Breast epithelium (tissue), 4 donors: ENCODE measurements at places on chromosomes 6 and 20. TPM values are rescaled to one million over a fixed set of nuclear protein-coding genes. Genes with fewer than 3 reads are reported as not detected.

- H3K27me3 ChIP-seq: no peaks in the 10 kb centered on the region
- H3K4me3 ChIP-seq: no peak overlapping the region
- no peaks in the 10 kb centered on the region for H3K4me1 ChIP-seq
- no peak overlapping the region for H3K27ac ChIP-seq
- no peak for DNase-seq
These were observed 81.4 kb downstream of the LAMA2 start for GRCh38 chr6:128964233-128964755.

GRCh38 chr6:163637524-163637923 is 223.0 kb downstream of the QKI start:
- H3K36me3 ChIP-seq: no peaks in the 10 kb centered on the region
- no peaks in the 10 kb centered on the region for H3K4me1 ChIP-seq
- no peak for DNase-seq

DNA sequence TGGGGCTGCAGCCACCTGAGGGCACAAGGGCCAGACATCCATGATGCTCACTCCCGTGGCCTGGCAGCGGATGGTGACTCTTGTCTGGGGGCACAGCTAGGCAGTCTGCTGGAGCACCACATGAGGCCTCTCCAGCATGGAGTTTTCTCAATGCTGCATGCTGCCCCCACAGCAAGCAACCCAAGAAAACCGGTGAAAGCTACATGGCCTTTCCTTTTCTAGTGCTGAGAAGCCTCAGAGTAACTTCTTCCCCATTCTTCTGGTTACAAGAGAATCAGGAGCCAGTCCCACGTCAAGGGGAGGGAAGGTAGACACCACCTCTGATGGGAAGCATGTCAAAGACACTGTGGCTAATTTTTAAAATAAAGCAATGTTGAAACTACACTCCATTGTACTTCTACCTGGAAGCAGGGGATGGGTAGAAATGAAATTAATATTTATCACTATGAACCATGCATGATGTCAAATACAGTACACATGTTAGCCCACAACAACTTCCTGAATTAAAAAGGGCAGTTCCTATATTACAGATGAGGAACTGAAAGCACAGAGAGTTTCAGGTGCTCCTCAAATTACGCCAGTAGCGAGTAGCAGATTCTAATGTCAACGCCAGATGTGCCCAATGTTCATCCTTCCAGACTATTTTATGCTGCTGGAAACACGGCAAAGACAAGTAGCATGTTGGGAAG is 101.5 kb downstream of the LAMP5 start:
- H3K36me3 ChIP-seq: no peaks in the 10 kb centered on the region
- no peak overlapping the region for H3K27ac ChIP-seq
- DNase-seq: no peak
- H3K4me1 ChIP-seq: no peaks in the 10 kb centered on the region

DNA sequence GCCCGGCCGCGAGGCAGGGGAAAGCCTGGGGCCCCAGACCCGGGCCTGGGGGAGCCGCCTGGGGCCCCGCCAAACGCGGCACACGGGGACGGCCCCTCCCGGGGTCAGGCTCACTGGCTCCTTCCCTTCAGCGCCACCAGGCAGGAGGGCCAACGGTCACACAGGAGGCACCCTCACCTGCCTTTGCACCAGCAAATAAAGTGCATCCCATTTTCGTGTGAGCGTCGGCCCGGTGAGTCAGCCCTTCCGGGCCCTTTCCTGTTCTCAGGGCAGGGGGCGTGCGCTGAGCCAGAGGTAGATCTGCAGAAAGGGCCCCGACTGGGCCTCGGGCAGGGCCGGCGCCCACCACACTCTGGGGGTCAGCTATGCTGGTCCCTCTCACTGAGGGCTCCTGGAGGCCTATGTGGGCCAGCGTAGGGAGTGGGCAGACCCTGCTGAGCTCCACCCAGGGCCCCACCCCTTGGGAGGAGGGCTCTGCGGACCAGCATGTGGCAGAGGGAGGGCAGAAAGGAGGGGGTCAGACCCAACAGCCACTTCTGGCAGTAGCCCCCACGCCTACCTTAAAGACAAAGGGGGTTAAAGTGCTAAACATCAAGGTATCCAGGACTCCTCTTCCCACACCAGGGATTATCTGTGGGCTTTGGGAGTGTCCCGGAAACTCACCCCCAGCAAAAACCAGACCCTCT is 931 bp upstream of the UCKL1 start:
- H3K27me3 ChIP-seq: no peaks in the 10 kb centered on the region
- H3K36me3 ChIP-seq: peaks cover 8% of the 10 kb centered on the region
- DNase-seq: no peak
- peak overlapping the region; percentile 78 for H3K27ac ChIP-seq

- no peak for DNase-seq
- H3K4me3 ChIP-seq: no peak overlapping the region
- H3K4me1 ChIP-seq: no peaks in the 10 kb centered on the region
- peaks cover 92% of the 10 kb centered on the region for H3K27me3 ChIP-seq
These were observed 9.4 kb upstream of the GATA5 start for GRCh38 chr20:62485062-62485700.

DNA sequence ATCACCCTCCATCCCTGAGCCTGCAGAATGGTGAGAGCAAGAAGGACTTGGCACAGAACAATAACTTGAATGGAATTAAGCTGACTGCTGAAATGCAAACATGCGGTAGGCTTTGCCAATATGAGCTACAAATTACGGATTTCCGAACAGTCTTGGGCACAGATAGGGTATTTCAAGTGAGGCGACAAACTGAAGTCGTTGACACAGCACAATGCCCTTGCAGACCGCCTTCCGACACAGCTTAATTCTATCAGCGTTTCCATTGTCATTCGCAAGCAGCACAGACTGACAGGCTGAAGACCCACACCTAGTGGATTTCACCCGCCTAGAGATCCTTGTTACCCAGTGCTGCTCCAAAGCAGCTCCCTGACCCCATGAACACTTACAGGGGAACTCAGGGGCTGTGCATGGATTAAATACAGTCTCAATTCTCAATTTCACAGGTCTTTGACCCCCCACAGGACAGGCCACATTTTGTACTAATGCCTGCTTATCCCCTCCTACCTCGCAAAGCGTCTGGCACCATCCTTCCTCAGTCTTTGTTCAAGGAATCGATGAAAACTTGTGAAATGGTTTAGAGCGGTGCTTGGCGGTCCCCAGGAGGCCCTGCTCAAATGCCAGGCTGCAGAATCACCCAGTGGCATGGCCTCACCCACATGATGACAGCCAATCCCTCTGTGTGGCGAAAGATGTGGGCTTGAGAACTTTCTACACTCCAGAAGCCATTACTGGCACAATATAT is 34.6 kb downstream of the RAMACL start:
- DNase-seq: no peak
- no peaks in the 10 kb centered on the region for H3K36me3 ChIP-seq
- no peak overlapping the region for H3K4me3 ChIP-seq
- H3K27me3 ChIP-seq: no peaks in the 10 kb centered on the region
- peaks cover 6% of the 10 kb centered on the region for H3K4me1 ChIP-seq

DNA sequence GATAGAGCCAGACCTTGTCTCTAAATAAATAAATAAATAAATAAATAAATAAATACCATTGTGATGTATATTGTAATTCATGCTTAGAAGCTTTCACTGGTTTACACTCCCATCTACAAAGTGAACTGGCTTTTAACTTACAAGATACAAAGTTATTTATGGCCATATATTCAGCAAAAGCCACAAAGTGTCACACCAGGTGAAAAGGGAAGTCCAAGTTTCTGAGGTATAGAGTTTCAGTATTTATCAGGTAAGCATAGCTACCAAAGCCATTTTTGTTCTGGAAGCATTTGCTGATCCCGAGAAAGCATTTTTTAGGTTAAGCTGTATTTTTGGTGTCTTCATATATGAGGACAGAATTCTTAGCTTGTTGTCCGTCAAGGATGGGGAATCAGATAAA is 22.1 kb upstream of the PKIG start:
- H3K4me1 ChIP-seq: no peaks in the 10 kb centered on the region
- no peaks in the 10 kb centered on the region for H3K27me3 ChIP-seq
- DNase-seq: no peak
- H3K27ac ChIP-seq: no peak overlapping the region
- H3K36me3 ChIP-seq: no peaks in the 10 kb centered on the region

- no peaks in the 10 kb centered on the region for H3K4me1 ChIP-seq
- H3K4me3 ChIP-seq: no peak overlapping the region
- H3K27ac ChIP-seq: peak overlapping the region; percentile 55
- no peaks in the 10 kb centered on the region for H3K36me3 ChIP-seq
These were observed 102.5 kb downstream of the SASH1 start for GRCh38 chr6:148445116-148445515.

DNA sequence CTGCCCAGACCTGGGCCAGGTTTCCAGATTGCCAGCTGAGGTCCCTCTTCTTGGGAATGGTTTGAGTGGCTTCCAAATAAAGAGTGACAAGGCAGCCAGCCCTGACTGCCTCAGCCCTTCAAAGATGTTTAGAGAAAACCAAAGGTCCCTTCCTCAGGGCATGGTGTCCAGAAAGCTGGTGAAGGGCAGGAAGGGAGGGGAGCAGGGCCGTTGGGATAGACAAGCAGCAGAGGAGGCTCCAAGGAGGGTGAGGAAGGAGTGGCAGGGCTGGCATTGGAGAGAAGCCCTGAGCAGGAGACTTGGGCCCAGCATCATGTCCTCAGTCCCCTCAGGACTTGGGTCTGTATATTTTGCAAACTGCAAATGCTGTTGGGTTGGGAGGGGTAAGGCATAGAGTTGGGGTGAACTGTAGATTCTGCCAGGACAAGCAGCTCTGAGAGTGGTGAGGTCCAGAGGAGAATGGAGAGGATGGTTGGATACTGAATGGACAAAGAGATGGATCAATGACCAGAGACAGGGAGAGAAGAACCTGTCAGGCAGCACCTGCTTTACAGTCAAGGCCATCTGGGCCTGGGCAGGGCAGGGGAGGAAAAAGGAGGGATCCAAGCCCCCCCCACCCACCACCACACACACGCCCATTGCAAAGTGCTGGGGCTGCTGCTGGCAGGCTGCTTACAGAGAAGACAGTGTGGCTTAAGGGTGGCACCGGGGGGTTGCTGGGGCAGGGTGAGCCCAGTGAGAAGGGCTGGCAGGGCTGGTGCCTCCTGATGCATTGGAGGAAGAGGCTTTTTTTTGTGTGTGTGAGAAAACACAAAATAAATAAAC is 5.5 kb upstream of the DSN1 start:
- no peaks in the 10 kb centered on the region for H3K4me1 ChIP-seq
- H3K27ac ChIP-seq: no peak overlapping the region
- no peak overlapping the region for H3K4me3 ChIP-seq
- H3K27me3 ChIP-seq: no peaks in the 10 kb centered on the region
- no peaks in the 10 kb centered on the region for H3K36me3 ChIP-seq

DNA sequence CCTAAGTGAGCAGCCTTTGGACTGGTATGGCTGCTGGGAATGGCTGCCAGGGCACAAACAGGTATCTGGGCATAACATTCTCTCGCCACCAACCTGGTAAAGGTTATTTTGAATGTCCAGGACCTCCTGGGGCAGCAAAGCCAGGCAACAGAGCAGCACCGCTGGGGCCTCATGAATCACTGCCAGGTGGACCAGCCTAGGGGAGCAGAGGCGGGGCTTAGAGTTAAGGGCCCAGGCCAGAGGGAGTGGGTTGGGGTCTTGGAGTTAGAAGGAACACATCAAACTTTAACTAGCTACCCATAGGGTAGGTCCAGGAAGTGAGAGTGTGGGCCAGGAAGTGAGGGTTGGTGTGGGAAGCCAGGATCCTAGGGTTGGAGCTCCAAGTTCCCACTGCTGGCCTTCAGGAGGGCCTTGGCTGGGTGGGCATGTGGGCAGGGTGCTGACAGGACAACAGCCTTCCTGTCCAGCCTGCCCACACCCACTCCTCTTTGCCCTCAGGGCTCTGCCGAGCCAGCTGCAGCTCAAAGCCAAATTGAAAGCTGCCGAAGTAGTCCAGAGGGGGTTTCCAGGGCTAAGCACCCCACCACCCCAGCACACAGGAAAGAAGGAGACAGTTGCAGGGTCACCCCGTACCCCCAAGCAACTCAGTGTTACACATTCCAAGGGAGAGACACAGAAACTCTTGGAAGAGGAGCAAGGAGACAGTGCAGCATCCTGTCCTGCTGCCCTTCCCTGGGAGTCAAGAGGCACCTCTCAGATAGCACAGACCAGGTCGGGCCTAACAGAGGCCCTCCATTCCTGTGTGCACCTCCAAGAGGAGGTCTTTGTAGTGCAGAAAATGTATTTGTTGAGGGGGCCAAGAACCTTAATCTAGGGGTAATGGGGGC is 2.6 kb downstream of the NFKBIE start:
- DNase-seq: no peak
- peak overlapping the region; percentile 90 for H3K4me3 ChIP-seq
- peak overlapping the region; percentile 19 for H3K27ac ChIP-seq
- H3K27me3 ChIP-seq: no peaks in the 10 kb centered on the region

- H3K27me3 ChIP-seq: no peaks in the 10 kb centered on the region
- no peak for DNase-seq
- no peaks in the 10 kb centered on the region for H3K36me3 ChIP-seq
- H3K27ac ChIP-seq: peak overlapping the region; percentile 84
- H3K4me3 ChIP-seq: peak overlapping the region; percentile 4
- peaks cover 22% of the 10 kb centered on the region for H3K4me1 ChIP-seq
These were observed 8.7 kb downstream of the PLCG1 start for GRCh38 chr20:41145821-41146620.

- H3K36me3 ChIP-seq: no peaks in the 10 kb centered on the region
- no peaks in the 10 kb centered on the region for H3K27me3 ChIP-seq
- no peak overlapping the region for H3K4me3 ChIP-seq
- no peak for DNase-seq
- no peak overlapping the region for H3K27ac ChIP-seq
- no peaks in the 10 kb centered on the region for H3K4me1 ChIP-seq
These were observed 56.1 kb downstream of the KIAA0408 start for GRCh38 chr6:127402890-127403617.

LY6G5B gene
- 12.7 TPM for total RNA-seq

JPH2 gene
- total RNA-seq: 9.3 TPM

BTN1A1 gene
- total RNA-seq: not detected

OPRM1 gene
- not detected for total RNA-seq

PTCRA gene
- not detected for total RNA-seq

PPP1R14C gene
- total RNA-seq: 3.3 TPM

TSHZ2 gene
- 106 TPM for total RNA-seq

HLA-DOA gene
- 2.1 TPM for total RNA-seq
